ENCODE measurements at places on chromosomes 2 and 18.
A peak's percentile ranks its signal among the peaks of the same experiment; 100 is the strongest.

DNA sequence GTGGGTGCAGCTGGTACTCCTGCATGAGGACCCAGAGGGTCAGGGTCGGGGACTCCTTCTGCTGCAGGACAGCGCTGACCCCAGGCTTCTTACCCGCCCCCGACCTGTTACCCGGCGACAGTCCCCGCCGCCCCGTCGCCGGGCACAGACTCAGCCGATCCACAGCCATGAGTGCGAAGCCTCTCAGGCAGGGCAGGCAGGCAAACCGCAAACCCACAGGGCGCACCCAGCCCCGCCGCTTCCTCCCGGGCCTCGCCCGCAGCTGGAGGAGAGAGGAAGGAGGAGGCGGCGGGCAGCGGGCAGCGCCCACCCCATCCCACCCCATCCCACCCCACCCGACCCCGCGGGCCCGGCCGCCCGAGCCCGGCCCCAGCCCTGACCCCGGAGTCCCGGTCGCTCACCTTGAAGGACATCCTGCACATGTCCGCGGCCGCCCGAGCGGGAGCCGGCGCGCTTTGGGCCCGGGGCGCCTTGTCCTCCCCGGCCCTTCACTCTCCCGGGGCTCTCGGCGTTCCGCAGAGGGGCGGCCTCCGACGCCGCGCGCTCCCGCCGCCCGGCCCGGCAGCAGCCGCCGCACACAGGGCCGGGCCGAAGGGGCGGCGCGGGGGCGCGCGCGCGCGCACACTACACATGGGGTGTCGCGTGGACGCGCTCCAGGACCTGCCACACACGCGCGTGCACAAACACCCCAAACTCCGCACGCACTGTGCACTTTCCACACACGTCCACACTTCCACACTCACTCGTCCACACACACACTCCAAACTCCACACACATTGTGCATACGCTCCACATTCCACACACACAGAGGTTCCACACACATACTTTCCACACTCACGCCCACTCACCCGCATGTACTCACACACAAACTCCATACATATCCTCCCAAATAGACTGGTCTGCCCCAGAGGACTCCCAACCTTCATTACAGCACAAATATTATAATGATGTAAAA is at the start of gene ANKRD29:
ANKRD29 (minus strand) TSS at position 603 of the 955 bp plus-strand sequence; CDS start at position 422, 181 bp downstream.
- peak; percentile 67 for DNase-seq

- no peak for DNase-seq
Measured at GRCh38 chr2:46269001-46269400, 28.2 kb upstream of the EPAS1 start.

DNA sequence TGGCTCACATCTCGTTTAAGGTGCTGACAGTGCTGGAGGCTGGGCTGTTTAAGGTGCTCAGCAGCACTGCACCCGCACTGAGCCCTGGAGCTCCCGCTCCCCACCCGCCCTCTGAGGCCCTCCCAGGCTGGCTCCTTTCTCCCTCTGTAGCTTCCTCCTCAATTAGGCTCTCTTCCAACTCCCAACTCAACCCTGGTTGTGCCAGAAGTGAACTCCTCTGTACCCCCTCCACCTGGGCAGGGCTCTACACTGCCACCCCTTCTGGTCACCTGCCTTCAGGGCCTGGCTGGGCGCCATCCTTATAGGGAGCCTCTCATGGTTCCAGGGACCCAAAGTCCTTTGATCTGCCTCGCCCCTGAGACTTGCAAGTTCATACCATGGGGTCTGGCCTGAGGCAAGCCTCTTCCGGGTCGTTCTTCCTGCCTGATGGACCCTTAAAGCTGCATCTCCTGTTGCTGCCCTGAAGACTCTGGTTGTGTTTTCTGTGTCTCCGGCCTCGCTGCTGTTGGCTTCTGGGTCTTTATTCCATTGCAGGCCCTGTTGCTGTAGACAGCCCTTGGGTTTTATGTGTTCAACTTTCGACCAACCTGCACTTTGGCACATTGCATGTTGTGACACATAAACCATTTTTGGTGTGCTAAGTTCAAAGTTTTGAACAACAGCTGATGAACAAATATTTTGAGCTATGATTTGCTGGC is 199.6 kb downstream of the LDLRAD4 start:
- no peak for DNase-seq

DNA sequence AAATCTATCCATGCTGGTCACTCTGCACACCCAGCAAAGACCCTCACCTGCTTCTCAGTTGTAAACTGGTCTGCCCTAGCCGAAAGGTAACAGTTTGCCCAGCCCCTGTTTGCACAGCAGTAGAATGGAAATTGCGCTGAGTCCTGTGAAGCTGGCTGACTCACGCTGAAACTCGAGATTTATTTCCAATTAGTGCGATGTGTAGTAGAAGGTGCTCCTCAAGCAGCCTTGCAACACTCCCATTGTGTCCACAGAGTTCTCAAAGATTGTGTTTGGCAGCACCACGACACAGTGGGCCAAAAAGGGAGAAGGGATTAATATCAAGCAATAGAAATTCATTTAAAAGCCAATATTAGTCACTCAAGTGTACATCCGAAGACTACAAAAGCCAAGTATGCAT is 21.7 kb upstream of the APCDD1 start:
- no peak for DNase-seq

- DNase-seq, result no peak
Measured at GRCh38 chr2:198191651-198192050, 387.3 kb downstream of the PLCL1 start.

GRCh38 chr18:5395860-5396448 is 100.4 kb upstream of the ZBTB14 start:
- DNase-seq, result no peak

- no peak for DNase-seq
Measured at GRCh38 chr18:26874283-26874682, 8.8 kb upstream of the AQP4 start.

DNA sequence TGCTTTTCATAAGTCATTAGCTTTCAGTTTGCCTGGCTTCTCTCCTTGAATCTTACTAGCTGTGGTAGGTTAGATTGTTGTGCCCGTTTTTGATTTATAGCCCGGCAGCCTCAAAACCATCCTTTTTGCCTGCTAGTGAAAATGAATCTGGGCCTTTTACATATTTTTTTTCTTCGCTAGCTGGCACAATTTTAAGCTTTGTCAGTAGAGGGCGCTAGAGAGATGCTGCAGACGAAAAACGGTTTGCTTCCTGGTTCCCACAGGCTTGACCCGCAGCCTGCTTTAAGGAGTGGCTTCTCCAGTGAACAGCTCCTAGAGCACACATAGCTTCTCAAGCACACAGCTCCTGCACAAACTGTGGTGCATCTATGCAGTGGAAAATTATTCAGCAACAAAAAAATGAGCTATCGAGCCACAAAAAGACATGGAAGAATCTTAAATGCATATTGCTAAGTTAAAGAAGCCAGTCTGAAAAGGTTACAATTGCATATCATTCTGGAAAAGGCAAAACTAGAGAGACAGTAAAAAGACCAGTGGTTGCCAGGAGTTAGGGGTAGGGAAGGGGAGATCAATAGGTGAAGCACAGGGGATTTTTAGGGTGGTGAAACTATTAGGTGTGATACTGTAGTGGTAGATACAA is 47.9 kb downstream of the E2F6 start:
- no peak for DNase-seq

DNA sequence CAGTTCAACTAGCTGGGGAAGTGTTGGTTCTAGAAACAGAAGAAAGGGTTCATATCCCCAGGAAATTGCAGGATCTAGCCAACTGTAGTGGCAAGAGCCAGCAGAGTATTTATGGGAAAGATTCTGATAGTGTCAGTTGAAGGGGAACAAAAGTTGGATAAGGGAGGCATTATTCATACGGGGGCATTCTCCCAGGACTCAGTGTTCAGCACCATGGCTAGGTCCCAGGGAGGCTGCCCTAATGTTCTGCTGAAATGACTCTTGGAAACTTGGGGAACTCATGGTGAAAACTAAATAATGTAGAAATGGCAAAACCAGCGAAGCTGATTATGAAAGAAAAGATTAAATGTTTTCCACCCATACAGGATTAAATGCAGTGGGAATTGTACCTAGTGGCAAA is 543.7 kb downstream of the TRIB2 start:
- DNase-seq, result no peak

GRCh38 chr2:195659982-195660890 is 3.2 kb downstream of the SLC39A10 start:
- DNase-seq, result peak; percentile 87

GRCh38 chr2:201808027-201808426 is 1.7 kb downstream of the CDK15 start:
- no peak for DNase-seq

- no peak for DNase-seq
Measured at GRCh38 chr18:24662412-24662821, 202.0 kb downstream of the HRH4 start.

DNA sequence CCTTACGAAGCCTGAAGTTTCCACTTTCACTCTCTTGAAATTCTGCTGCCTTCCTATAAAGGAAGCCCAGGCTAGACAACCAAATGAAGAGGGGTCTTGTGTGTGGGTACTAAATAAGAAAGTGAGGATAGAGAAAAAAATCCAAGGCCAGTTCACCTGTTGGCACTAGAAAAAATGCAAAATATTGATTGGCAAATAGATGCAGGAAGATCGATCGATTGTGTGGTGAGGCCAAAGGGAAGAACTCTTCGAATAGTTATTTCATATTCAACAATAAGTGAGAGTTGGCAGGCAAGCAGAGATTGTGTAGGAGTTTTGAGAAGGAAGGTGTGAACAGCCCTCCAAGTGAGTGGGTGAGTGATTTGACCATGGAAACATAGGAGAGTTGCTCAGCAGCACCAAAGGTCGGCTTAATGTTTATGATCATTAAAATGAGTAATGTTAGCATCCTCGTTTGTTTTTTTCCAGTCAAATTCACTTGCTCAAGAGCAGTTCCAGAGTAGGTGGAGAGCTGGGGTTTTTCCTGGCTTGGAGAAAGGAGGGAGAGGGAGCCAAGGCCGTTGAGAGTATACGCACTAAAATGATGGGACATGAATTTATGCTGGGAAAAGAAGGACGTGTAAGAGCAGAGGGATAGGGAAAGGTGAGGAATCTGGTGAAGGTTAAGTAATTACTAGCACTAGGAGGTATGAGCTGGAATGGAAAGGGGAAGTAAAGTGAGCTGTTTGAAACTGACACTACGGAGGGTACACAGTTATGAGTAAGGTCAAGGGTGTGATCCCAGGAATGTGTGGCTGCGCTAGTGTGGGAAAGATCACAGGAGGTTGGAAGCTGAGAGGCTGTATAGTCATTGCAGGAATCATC is 1.1 kb upstream of the NAPG start:
- no peak for DNase-seq

DNA sequence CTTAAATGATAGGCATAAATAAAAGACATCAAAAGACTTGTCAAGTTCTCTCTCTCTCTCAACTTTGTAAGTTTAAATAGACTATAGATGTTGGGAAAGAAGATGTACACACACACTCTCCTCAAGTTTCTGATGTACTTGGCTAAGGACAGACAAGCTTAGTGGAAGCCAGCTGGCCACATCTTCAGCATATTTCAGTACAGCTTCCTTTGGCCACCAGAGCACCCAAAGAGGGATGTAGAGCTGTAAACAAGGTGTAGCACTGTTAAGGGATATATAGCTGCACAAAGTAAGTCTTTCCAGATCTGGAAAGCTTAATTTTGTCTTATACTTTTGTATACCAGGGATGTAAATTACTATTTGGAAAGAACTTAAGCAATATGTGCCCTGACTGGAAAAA is 64.3 kb upstream of the MSTN start:
- no peak for DNase-seq
